ENCODE measurements at places on chromosomes 4 and X.

DNA sequence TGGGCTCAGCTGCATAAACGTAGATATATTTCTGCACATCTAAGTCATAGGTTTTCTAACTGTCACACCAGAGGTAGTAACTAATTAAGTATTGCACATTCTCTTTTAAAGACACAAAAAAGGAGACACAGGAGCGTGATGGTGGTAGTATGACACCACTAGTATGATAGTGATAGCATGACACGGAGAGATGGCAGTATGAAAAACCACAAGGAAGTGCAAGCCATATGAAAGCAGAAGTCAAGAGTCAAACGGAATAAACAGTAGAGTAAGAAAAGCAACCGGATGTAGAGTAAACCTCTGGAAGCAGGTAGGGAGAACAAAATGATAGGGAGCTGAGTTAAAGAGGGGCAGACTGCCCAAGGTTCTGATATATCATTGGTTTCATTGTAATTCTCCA lies 382.2 kb upstream of the INTU start:
- no peak for DNase-seq

- peak; percentile 66 for DNase-seq
Observed at GRCh38 chrX:71998836-71999509, 88.3 kb downstream of the NHSL2 start.

DNA sequence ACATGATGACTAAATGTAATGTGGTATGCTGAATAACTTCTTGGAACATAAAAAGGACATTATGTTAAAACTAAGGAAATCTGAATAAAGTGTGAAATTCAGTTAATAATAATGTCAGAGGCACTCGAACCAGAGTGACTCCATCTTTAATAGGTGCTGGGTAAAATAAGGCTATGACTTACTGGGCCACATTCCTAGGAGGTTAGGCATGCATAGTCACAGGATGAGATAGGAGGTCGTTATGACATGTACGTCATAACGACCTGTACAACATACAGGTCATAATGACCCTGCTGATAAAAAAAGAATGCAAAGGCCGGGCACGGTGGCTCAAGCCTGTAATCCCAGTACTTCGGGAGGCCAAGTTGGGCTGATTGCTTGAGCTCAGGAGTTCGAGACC lies 28.9 kb upstream of the OPHN1 start:
- DNase-seq, result no peak

GRCh38 chrX:143095816-143096215 lies 70.1 kb downstream of the SPANXN4 start:
- DNase-seq, result no peak

- DNase-seq, result peak; percentile 30
Observed at GRCh38 chr4:83369831-83370639, 35.4 kb upstream of the HPSE start.

GRCh38 chr4:8143392-8144140 lies 15.0 kb downstream of the ABLIM2 start:
- no peak for DNase-seq

- DNase-seq, result peak; percentile 73
Observed at GRCh38 chr4:25903900-25904747, 9.9 kb upstream of the SMIM20 start.

GRCh38 chr4:120948382-120948781 lies 25.9 kb upstream of the PRDM5 start:
- DNase-seq, result no peak

GRCh38 chrX:129777218-129778030 lies 2.3 kb upstream of the SASH3 start:
- peak; percentile 69 for DNase-seq

DNA sequence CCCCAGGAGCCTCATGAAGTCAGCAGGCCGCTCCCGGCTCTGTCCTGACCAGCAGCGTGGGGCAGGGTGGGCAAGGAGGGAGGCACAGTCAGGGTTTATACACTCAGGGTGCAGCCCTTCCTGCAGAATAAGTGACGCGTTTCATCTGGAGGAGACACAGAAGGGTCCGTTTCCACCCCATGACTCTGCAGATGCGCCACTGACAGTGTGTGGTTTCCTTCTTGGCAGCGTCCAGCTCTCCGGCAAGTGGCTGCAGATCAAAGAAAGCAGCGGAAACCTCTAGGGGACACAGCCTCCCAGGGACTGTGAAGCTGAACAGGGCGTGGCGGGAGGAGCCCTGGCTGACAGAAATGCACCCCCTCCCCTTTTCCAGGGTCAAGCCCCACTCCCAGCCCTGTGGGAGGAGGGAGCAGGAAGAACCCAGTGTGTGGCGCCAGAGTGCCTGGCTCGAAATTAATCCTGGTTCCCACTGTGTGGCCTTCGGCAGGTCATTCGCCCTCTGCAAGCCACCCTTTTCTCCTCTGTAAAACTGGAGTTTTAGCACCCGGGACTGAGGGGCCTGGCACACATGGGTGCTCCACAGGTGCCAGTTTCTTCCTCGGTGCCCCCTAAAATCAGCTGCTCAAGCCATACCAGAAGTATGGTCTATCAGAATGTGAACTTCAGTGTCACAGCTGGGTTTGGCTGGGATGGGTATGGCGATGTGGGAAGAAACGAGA lies 17.3 kb upstream of the TBC1D14 start:
- peak; percentile 97 for DNase-seq

- DNase-seq, result no peak
Observed at GRCh38 chr4:36290641-36291040, 9.2 kb downstream of the DTHD1 start.

DNA sequence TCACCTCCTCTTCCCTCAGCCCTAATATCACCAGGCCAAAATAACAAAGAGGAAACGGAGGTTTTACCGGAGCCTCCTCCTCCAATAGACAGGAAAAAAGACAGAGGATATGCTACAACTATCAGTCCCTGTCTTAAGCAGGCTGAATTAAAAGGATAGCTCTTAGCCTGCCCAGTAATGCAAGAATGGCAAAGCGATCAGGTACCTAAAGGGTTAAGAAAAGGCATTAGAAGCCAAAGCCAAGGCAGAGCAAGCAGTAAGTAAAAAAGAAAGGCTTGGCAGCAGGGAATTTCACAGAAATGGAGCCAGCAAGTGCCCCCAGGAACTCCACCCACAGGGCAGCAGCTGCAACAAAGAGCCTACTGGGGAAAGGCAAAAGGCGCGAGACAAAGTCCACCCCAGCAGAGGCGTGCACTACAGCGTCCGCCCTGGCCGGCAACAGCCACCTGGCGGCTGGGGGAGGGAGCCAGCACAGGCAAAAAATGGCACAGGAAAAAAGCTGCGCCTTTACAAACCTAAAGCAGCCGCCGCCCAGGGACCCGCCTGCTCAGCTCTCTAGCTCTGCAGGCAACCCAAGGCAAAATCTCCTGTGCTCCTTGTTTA lies 220.6 kb upstream of the ZC4H2 start:
- DNase-seq, result peak; percentile 11

- DNase-seq, result no peak
Observed at GRCh38 chr4:165711436-165711835, 161.6 kb upstream of the TLL1 start.

- DNase-seq, result peak; percentile 13
Observed at GRCh38 chrX:13387666-13388494, 68.0 kb upstream of the ATXN3L start.

- peak; percentile 21 for DNase-seq
Observed at GRCh38 chrX:149937871-149938426, 342 bp downstream of the EOLA2 start.

- peak; percentile 10 for DNase-seq
Observed at GRCh38 chr4:183831026-183831446, 74.1 kb upstream of the STOX2 start.

DNA sequence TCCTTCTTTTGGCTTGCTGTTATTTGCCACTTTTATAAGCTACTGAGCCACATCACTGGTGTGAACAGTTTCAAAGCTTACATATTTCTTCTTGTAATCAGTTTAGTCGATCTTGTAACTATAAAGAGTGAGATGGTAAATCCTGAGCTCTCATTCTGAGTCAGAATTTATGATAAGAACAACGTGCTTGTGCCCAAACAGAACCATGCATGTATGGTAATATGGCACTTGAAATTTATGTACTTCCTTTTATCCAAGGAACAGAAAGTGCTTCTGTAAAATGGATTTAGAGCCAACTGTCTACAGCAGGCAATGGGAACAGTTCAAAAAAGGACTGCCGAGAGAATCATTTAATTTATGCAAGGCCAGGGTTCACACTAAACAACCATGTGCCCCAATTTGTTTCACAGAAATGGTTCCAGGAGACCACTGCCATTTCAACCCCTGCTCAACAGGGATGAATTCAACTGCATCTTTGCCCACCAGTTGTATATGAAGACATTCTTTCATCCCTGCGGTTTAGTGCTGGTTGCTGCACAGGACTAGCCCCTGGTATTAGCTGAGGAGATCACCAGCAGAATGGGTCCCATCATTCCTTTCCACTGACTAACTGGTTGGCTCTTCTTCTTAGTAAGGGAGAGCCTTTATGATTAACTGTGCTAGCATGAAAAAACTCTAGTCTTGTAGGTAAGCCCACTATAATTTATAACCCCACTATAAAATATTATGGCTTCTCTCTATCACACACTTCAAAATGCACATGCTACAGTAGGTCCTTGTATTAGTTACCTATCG lies 162.9 kb upstream of the PGRMC2 start:
- no peak for DNase-seq

GRCh38 chrX:46957297-46957696 lies 45.1 kb downstream of the JADE3 start:
- peak; percentile 71 for DNase-seq

DNA sequence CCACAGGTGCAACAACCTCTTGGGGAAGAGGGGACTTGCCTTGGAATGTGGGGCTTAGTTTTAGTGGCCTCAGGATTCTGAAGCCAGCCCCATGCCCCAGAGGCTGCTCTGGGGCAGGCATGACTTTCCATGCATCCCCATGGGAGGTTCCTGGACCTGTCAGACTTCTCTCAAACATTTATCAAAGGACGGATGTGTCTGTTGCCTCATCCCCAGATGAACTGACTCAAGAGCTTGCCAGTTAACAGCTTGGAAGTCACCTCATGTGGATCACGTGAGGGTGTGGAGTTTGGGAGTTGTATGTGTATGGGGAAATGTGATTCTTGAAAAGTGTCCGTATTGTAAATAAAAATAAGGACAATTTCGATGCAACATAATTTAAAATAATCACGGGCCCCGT lies 341.5 kb downstream of the ARHGAP10 start:
- no peak for DNase-seq

DNA sequence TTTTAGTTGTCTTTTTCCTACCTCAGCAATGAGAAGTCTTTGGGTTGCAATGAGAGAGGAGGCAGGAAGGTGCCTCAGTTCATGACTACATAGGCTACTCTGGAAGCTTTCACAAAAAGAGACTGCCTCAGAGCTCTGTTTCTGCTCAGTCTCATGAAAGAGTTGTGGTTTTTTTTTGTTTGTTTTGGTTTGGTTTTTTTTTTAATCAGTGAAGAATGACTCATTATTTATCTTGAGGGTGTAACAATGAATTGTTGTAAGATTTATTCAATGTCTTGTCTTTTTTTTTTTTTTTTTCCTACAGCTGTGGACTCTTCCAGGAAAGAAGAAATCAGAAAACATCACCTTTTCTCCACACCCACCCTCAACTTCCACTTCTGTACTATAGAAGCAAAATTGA lies 67.5 kb upstream of the CXCL13 start:
- no peak for DNase-seq

DNA sequence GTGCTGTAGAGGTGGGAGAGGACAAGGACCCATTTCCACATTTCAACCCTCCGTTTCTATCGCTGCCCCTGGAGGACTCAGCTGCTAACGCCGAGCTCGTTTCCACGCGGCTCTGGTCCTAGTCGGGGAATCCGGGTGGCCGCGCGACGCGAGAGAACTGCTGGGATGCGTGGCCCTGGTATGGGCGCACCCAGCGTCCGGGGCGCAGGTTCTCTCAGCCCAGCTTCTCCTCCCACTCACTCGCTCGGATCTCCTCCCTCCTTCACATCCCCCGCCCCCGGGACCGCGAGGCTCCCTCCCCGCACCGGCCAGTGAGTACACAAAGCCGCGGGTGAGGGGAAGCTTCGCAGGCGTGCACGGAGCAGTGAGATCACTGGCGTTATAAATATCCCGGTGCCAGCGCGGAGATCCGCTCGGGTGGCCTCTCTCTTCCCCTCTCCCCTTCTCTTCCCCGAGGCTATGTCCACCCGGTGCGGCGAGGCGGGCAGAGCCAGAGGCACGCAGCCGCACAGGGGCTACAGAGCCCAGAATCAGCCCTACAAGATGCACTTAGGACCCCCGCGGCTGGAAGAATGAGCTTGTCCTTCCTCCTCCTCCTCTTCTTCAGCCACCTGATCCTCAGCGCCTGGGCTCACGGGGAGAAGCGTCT lies at the start of gene FGF5:
TSS of gene FGF5 (plus strand) at position 412 of the 649 bp plus-strand sequence. CDS start at position 573, 161 bp downstream.
- DNase-seq, result peak; percentile 28

GRCh38 chr4:7584606-7585159 lies 150.0 kb upstream of the PSAPL1 start:
- no peak for DNase-seq

GRCh38 chr4:117996891-117997290 lies 37.4 kb upstream of the NDST3 start:
- DNase-seq, result no peak

DNA sequence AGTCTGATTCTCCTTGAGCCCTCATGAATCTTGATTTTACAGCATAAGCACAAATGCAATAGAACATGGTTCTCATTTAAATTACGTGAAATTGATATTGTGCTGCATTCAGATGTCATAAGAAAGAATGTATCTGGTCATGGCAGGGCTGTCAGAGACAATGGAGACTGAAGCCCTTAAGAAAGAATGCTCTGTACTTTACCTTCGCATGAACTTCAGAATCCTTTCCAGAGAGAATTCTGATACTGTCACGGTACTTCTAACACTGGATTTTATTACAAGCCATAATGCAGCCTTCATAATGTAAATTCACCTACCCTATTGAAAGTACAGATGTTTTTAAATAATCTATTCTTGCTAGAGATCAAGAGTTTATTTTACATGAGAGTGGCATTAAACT lies 677.9 kb upstream of the ADGRL3 start:
- DNase-seq, result no peak

All from hematopoietic multipotent progenitor cell treated with erythropoietin and hydrocortisone succinate and interleukin-3 and kit ligand, for 6 days (in vitro differentiated cells).